Activated naive CD4-positive, alpha-beta T cell treated with anti-CD3 and anti-CD28 coated beads, Interleukin-2, amount 50 U/mL, for 16 hours (primary cell): ENCODE measurements at places on chromosomes 5 and 9.

DNA sequence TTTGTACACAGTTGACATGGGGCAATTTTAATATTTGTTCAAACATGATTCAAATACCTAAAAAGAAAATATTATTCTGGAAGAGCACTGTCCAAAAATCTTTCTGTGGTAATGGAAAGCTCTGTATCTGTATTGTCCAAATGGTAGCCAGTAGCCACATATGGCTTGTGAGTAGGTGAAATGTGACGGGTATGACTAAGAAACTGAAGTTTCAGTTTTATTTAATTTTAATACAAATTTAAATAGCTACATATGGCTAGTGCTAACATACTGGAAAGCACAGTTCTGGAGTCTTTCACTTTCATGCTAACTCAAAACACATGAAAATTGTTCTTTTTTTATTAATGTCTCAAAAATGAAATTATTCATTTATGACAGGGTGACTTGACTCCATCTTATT lies 132.6 kb downstream of the PLK2 start:
- DNase-seq: no peak

DNA sequence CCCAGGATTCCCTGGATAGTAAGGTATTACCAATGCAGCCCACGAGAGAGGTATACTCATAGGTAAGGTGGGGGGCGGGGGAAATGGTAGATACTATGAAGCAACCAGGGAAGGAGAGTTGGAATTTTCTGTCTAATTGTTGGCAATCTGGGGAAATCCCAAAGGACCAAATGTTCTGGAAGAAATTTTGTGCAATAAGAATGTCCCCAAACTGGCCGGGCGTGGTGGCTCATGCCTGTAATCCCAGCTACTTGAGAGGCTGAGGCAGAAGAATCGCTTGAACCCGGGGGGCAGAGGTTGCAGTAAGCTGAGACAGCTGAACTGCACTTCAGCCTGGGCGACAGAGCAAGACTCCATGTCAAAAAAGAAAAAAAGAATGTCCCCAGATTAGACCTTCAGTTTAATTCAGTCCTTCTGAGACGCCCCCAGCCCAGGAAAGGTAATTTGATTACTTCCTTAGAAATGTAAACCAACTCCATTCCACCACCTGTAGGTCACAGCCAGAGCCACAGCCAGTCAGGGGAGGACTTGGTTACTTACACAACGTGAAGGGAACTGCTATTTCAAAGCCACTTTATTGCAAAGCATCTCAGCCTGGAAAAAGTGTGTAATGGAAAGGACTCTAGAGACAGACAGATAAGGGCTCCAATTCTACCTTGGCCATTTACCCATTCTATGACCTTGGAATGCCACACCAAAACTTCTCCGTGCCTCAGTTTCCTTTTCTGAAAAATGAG lies 50.0 kb upstream of the KLF4 start:
- DNase-seq: no peak

DNA sequence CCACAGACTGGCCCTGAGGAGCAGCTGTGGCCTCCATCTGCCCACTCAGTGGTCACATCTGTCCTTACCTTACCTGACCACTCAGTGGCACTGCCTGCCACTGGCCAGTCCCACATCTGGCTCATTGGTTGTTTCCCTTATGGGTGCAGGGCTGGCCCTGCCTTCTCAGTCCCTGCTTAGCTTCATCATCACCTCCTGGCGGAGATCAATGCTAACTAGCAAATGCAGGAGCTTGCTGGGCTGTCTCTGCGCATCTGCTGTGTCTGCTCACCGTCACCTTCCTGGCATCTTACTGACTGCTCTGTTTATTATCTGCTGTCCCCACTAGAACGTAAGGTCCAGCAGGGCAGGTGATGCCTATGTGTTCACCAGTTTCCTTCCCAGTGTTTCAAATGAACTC lies 356.9 kb downstream of the SEMA5A start:
- DNase-seq: no peak

DNA sequence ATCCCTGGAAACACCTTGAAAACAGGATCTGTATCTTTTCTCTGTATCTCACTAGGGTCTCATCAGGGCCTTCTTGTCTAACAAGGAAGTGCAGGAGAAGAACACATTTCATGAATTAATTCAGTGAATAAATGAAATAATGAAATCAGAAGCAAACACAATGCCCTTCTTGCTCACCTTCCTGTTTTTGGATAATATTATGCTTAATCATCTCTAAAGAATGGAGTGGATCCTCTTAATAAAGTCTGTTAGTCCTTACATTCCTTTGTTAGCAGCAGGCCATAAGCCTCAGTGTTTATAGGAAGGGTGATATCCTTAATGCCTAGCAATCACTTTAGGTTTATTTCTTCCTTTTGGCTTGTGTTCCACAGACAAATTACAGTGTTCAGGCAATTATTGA lies 837.1 kb upstream of the SEMA6A start:
- DNase-seq: no peak

DNA sequence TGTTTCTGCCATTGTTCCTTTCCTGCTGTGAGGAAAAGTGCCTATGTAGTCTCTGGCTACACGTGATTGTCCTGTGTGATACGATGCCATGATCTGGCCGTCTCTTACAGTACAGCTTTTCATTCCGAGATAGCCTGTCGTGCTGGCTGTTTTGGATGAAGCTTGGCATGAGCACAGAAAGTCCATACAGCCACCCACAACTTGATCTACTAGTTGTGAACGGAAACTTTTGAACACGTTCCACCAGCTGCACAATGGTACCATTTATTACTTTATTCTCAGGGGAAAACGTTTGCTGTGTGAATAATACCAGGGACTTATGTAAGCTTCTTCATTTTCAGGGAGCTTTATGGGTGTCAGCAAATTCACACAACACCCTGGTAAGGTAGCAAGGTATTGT lies 217.6 kb upstream of the ANKRD55 start:
- DNase-seq: no peak
